ENCODE measurements at places on chromosomes 1 and 21.
A peak's percentile ranks its signal among the peaks of the same experiment; 100 is the strongest.

- DNase-seq: peak; percentile 67
Observed at GRCh38 chr1:212030936-212031528, 4.3 kb downstream of the INTS7 start.

DNA sequence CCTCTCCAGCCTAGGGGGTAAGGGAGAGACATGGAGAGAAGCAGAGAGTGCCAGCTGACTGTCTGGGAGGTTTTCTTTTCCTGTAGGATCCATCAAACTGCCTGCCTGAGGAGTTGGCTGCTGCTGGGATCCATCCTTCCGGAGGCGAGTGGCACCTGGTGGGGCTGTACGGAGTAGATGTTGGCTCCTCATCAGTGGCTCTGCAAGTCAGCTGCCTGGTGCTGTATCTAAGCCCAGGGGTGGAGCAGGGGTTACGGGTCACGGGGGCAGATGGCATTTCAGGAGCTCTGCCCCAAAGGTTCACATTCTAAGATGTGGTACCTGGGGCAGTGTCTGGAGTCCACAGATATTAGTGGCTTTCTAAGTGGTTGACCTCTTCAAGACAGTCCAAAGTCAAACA lies 128.0 kb downstream of the ACTL8 start:
- DNase-seq: no peak

- no peak for DNase-seq
Observed at GRCh38 chr21:43979654-43980053, 32.5 kb upstream of the TRAPPC10 start.

- DNase-seq: no peak
Observed at GRCh38 chr1:182984138-182984537, 31.2 kb upstream of the SHCBP1L start.

DNA sequence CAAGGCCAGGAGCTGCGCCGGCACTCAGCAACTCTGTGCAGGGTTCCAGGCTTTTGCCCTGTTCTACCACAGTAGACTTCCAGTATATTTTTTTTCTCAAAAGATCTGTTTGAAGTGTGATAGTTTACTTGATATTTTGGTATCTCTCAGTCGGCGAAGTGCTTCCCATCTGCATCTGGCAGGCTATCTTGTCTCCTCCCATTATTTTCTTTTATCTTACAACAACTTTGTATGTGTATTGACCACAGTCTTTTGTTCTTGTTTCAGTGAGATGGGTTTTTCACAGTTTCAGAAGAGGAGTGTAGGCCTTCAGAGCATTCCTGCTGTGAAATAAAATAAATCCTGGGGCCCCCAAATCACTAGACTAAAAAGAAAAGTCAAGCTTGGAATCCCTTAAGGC lies 292.9 kb downstream of the PTGER3 start:
- no peak for DNase-seq

GRCh38 chr21:8992731-8993174 lies 1528.6 kb upstream of the TPTE start:
- DNase-seq: peak; percentile 34

DNA sequence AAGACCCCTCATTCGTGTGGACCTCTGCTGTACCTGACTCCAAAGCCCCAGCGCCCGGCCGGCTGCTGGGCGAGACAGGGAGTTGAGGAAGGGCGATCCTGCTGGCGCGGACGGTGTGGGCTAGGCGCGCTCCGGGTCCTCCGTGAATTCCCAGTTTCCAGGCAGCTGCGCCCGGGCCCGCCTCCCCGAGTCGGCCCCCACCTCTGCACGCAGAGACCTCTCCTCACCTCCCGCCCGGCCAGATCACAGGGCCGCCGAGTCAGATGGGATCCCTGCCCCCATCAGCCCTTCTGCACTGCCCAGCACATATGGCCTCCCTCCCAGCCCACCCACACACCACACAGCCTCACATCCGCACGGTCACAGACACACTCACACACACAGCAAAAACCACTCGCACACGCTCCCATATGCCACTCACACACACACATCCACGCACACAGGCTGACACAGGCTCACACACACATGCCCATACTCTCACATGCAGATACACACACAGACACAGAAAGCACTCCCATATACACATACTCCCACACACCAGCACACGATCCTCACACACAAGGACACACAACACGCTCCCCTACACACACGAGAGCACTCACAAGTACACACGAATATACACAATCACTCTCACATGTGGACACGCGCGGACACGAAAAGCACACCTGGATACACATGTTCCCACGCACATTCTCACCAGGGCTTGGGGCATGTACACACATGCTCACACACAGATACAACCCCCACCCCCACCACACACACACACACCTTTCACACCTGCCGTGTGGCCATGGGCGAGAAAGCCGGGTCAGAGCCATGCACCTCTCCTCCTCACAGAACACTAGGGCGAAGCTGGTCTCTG lies 7.2 kb upstream of the GUCA2B start:
- no peak for DNase-seq

DNA sequence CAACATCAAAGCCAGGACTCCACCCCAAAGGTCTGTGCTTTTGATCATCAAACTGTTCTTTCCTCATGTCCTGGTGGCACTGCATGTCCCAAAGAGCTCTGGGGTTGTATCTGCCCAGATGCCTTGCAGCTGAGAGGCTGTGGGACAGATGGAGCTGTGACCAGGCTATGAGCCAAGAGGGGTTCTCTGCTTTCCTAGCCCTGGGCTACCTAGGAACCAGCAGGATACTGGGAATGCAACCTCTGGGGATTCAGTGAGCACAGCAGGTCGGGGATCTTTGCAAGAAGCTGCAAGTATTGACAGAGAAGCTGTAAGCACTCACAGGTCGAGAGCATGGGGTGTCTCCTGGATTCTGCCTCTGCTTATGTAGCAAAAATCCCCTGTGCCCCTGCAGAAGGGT lies 186.6 kb downstream of the GRIK3 start:
- DNase-seq: no peak

DNA sequence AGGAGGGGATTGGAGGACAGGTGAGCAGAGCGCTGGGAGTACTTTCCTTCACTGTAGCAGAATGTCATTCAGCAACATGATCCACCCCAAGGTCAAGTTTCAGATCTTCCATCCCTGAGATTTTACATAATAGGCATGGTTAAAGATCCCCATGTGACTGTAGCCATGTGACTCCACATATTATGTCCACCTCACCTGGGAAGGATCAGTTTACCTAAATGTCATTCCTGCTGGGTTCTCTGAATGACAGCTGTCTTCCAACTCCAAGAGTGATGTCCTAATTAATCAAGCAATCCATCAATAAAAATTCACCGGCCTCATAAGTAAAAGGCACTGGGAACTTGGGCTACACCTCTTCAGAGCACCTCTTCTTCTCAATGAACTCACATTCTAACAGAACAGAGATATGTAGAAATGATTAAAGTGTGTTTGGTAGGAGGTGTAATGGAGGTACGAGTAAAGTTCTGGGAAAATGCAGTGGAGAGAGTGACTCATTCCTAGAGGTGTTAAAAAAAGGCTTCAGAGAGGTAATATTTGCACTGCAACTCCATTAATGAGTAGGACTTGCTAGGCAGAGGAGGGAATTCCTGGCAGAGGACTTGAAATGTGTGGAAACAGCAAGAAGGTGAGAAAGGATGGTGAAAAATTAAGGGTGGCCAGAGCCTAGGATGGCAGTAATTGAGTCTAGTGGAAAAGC lies 22.2 kb upstream of the MAPKAPK2 start:
- DNase-seq: no peak

DNA sequence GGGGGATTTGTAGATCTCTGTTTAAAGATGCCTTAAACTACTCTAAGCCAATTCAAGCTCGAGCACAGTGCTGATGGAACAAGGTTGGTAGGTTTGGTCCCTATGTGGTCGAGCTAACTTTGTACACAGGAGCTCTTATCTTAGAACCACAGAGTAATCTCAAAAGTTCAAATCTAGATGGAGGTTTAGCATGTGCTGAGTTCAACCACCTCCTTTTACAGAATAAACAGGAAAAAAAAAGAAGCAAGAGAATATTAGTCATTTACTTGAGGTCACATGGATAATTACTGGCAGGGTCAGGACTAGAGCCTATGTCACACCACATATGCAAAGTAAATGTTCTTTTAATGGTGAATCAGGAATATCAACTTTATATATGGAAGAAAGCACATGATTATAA lies 86.2 kb downstream of the DTL start:
- no peak for DNase-seq

GRCh38 chr1:82598812-82599211 lies 798.1 kb downstream of the ADGRL2 start:
- DNase-seq: no peak

- no peak for DNase-seq
Observed at GRCh38 chr1:100834777-100835660, 59.6 kb downstream of the EXTL2 start.

DNA sequence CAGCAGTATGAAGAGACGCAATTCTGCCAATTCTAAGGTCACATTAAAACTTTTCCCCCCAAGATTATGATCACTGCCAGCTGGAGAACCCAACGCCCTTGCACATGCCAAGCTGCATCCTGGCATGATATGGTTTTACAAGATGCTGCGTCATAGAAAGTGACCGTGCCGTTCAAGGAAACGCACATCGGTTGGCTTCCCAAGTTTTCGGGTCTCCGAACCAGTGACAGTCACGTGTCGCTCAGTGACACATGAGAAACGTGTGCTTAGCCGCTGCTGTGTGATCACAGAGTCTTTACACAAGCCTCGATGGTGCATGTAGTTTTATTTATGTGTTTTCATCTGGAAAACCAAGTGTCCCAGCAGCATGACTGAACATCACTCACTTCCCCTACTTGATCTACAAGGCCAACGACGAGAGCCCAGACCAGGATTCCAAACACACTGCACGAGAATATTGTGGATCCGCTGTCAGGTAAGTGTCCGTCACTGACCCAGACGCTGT lies 7.4 kb downstream of the SMIM1 start:
- DNase-seq: no peak

DNA sequence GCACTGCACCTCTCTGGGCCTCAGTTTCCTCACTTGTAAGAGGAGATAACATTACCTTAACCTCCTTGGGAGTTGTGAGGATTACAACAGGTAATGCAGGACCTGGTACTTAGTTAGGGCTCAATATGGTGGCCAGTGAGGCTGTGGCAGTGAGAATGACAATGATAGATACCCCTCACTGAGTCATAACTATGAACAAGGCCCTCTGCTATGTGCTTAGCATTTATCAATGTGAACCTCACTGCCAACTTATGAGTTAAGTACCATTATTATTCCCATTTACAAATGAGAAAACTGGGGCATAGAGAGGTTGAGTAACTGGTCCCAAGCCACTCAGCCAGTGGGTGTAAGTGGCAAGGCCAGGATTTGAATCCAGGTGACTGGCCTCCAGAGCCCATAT lies 64.4 kb downstream of the HMGB4 start:
- no peak for DNase-seq

- no peak for DNase-seq
Observed at GRCh38 chr1:28867850-28868249, 46.5 kb upstream of the EPB41 start.

DNA sequence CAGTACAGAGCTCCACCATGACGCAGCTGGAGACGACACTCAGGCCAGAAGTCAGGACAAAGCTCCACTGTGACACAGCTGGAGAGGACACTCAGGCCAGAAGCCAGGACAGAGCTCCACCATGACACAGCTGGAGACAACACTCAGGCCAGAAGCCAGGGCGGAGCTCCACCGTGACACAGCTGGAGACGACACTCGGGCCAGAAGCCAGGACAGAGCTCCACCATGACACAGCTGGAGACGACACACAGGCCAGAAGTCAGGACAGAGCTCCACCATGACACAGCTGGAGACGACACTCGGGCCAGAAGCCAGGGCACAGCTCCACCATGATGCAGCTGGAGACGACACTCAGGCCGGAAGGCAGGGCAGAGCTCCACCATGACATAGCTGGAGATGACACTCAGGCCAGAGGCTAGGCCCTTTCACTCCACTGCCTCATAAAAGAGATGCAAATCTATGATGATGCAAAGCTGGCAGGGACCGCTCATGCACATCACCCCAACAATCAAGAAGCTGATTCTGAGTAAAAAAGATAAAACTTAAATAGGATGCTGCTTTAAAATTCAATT lies 13.6 kb upstream of the OR2B11 start:
- no peak for DNase-seq

DNA sequence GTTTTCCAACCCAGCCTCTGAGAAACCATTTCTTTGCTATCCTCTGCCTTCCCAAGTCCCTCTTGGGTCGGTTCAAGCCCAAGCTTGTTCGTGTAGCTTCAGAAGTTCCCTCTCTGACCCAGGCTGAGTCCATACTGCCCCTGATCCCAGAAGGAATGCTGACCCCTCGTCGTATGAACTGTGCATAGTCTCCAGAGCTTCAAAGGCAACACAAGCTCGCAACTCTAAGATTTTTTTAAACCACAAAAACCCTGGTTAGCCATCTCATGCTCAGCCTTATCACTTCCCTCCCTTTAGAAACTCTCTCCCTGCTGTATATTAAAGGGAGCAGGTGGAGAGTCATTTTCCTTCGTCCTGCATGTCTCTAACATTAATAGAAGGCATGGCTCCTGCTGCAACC lies 23.8 kb downstream of the EIF2D start:
- no peak for DNase-seq

DNA sequence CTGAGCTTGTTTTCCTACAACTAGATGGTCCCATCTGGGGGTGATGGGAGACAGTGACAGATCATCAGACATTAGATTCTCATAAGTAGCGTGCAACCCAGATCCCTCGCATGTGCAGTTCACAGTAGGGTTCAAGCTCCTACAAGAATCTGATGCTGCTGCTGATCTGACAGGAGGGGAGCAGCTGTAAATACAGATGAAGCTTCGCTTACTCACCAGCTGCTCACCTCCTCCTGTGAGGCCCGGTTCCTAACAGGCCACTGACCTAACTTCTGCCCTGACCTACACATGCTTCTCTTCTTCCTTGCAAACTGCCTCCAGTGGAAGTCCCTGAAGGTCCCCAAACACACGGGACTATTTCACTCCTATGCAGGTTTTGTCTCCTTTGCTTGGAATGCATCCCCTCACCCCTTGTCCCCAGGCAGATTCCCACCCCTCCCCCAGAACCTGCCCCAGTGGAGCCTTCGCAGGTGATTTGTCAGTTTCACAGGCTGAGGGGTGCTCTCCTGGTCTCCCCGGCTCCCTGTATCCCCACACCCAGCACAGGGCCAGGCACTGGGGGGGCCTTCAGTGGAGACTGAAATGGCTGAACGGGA lies 5.7 kb upstream of the ZBTB48 start:
- DNase-seq: no peak

DNA sequence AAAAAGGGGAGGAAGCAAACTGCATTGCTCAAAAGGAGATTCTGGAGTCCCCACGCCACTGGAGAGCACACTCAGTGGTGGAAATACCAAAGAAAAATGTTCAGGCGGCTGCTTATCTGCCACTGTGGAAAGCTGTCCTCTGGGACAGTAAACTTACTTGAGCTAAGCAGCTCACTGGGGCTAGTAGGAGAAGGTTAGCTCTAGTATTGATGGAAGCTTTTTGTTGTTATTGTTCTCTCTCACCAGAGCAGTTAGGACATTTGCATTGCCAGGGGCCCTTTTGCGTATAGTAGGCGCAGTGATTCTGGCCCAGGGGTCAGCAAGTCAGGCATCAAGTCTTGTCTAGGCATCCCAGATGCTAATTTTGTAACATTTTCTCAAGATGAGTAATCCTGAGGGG lies 15.6 kb downstream of the BACE2 start:
- no peak for DNase-seq

Data from AG20443 (cell line).